ENCODE measurements at places on chromosomes 2 and 18.

DNA sequence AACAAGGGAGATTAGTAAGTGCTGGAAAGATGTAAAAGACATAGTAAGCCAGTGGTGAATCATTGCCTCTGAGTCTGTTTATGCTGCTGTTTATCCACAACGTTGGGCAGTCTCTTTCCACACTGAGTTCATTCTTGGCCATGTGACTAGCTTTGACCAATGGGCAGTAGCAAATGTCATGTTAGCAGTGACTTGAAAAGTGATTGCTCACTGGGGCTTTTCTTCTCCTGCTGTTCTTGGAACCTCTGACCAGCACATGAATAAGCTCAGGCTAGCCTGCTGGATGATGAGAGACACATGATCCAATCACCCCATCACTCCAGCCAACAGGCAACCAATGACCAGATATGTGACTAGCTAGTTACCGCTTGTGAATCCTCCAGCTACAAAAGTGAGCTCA is 360.4 kb downstream of the SLC4A3 start:
- peak; percentile 40 for ATAC-seq

GRCh38 chr18:75173125-75173432 is 35.9 kb downstream of the PTGR3 start:
- ATAC-seq, result peak; percentile 56

- ATAC-seq, result no peak
Measured at GRCh38 chr2:39483534-39483933, 46.4 kb upstream of the MAP4K3 start.

DNA sequence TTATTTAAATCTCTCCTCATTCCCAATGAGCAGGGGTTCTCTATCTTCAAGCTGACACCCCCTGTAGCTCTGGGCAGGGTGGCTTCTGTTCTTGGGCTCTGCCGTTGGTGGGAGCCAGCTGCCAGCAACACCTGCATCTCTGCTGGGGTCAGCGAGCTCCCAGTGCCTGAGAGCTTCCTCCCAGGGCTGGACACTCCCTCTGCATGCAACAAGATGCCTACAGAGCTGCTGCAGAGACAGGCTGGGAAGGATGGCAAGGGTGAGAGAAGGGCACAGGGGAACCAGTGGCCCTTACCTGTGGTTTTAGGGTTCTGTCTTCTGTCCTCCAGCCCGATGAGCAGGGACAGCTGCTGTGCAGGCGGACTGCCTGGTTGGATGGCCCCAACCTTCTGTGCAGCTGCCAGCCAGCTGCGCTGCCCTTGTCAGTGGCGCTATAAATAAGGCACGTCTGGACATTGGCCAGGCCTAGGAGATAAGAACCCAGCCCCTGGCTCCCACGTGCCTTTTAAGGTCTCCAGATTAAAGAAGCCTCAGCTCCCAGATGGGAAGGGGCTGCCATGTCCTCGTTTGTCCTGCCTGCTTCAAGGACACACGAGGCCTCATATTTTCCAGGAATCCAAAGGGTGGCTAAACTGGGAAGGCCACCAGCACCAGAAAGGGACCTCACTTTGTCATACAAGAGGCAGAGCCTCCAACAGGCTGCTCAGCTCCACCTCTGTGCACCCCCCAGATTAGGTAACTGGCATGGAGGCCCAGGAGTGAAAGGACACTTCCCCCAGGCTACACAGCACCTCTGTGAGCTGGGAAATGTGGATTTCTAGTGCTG is 39.5 kb upstream of the FHL2 start:
- ATAC-seq, result peak; percentile 68

GRCh38 chr2:67625178-67625577 is 228.0 kb downstream of the ETAA1 start:
- no peak for ATAC-seq

DNA sequence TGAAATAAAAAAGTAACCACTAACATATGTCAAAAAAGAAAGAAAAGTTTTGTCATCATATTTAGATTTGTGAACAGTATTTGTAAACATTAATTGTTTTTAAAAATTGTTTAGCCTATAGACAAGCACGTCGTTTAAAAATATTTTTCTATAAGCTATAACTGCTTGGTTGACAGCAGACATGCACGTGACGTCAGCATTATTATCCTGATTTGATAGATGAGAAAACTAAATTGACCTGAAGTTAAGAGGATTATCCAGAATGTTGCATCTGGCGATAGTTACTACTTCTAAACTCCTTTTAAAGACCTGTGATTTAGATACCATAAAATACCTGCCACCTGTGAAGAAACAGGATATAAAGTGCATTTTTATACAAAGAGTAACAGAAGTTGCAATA is 156.9 kb upstream of the BARD1 start:
- no peak for ATAC-seq

GRCh38 chr2:30235859-30236535 is 4.7 kb downstream of the LBH start:
- ATAC-seq, result no peak

DNA sequence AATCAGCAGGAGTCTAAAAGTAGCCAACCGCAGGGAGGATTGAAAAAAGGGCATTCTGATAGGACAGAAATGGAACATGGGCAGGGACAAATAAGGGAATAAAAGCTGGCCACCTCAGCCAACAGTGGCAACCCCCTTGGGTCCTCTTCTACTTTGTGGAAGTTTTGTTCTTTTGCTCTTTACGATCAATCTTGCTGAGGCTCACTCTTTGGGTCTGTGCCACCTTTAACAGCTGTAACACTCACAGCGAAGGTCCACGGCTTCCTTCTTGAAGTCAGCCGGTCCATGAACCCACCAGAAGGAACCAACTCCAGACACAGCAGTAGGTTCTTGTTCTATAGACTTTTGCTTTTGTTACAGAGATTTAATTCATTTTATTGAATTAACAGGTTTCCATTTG is 285.4 kb upstream of the CDH20 start:
- no peak for ATAC-seq

DNA sequence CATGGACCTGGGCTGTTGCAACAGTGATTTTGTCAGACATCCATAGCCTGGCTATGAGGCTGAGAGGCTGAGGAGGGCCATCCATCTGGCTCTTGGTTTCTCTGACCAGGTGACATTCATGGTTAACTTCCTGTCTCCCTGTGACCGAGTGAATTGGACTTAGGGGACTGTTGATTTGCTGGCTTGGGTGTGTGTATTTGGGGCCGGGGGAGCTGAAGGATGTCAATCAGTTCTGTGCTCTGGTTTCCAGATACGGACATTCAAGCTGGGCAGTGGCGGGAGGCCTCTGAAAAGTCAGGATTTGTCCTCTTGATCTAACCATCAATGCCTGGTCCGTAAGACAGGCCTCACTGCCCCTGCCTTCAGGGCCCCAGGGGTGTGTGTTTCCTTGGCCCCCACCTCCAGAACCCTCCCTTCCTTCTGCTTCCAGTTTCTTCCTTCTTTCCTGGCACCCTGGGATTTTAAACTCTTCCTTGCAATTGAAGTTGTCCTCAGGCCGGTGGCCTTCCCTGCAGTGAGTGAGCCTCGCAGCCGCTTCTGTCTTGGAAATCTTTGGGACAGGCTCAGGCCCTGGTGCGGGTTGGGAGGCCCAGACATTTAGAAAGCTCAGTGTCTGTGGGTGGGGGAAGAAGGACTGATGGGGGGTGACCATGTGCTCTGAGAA is 54.7 kb upstream of the HAAO start:
- no peak for ATAC-seq

DNA sequence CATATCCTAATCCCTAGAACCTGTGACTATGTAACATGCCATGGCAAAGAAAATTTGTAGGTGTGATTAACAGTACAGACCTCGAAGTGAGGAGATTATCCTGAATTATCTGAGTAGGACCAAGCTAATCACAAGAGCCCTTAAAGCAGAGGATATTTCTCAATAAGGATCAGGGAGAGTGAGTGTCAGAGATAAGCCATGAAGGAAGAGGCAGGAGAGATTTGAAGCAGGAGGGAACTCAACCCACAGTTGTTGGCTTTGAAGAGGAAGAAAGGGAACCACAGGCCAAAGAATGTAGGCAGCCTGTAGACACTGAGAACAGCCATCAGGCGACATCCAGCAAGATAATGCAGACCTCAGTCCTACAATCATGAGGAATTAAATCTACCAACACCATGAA is 229.3 kb downstream of the NBAS start:
- ATAC-seq, result no peak

- ATAC-seq, result no peak
Measured at GRCh38 chr18:10417191-10417590, 37.2 kb upstream of the APCDD1 start.

DNA sequence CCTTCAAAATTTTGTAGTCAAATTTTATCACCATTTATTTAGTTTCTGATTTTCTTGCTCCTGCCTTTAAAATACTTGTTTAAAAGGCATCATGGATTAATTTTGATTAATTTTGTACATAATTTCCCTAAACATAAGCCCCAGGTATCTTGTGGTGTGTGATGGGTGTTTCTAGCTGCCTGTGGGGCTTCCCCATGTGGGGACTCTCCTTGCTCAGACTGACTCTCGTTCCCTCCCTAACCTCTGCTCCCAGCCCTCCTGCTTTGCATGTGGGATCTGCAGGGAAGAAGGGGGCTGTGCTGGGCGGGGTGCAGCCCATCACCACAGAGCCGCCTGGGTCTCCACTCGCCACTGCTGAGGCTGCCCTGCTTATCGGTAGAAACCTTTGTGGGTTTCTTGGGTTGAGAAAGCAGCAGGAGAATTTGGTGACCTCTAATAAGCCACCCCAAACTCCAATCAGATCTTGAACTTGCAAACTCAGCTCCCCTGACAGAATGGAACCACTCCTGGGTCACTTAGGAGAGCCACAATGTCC is 72.5 kb downstream of the MRPS9 start:
- no peak for ATAC-seq

DNA sequence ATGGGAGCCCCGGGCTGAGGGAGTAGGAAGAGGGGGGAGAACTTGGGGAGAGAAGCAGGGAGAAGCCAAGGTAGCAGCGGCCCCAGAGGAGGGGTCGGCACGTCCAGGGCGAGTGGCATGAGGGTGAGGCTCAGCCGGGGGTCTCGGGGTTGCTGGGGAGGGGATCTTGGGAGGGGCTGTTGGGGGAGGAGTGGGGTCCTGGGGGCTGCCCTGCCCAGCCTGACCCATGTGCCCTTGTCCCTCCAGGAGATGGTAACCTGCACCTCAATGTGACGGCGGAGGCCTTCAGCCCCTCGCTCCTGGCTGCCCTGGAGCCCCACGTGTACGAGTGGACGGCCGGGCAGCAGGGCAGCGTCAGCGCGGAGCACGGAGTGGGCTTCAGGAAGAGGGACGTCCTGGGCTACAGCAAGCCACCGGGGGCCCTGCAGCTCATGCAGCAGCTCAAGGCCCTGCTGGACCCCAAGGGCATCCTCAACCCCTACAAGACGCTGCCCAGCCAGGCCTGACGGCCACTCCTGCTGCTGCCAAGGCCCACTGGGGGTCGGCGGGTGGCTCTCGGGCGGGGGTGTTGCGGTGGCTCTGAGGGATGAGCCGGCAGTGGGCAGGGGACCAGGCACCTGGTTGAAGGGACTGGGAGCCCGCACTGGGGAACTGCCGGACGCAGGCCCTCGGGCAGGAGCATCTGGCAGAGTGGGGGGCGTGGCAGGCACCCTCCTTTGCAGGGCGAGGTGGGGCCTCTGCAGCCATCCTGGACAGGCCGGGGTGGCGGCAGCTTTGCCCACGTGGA is 9.0 kb upstream of the GAL3ST2 start:
- no peak for ATAC-seq

GRCh38 chr18:62426191-62426488 is 96.7 kb upstream of the ZCCHC2 start:
- peak; percentile 9 for ATAC-seq

DNA sequence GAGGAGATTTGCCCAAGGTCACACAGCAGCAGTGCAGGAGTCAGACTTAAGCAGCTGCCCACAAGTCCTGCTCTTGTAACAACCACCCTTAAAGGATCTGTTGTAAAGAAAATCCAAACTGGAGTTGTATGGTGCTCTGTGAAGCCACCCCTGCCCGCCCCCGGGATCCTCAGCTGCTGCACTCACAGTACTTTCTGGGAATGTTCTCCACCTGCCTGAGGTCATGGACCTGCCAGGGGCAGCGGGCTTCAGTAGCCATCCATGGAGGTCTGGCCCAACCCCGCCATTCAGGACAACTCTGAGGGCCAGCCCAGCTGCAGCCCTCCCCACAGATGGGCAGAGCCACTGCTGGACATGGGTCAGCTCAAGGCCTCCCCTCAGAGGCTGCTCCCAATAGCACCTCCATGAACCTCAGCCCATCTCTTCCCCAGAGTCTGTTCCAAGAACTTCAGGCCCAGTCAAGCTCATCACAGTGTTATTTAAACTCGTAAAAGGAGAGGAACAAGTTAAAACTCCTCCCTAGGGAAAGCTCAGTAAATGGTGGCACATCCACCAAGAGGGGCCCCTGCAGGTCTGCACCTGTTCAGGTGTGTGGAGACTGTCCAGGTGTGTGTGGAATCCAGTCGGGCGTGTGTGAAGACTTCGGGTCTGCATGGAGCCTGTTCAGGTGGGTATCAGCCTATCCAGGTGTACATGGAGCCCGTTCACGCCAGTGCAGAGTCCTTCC is 39.4 kb upstream of the GPC1 start:
- no peak for ATAC-seq

GRCh38 chr2:1394709-1395408 is 18.4 kb upstream of the TPO start:
- no peak for ATAC-seq

DNA sequence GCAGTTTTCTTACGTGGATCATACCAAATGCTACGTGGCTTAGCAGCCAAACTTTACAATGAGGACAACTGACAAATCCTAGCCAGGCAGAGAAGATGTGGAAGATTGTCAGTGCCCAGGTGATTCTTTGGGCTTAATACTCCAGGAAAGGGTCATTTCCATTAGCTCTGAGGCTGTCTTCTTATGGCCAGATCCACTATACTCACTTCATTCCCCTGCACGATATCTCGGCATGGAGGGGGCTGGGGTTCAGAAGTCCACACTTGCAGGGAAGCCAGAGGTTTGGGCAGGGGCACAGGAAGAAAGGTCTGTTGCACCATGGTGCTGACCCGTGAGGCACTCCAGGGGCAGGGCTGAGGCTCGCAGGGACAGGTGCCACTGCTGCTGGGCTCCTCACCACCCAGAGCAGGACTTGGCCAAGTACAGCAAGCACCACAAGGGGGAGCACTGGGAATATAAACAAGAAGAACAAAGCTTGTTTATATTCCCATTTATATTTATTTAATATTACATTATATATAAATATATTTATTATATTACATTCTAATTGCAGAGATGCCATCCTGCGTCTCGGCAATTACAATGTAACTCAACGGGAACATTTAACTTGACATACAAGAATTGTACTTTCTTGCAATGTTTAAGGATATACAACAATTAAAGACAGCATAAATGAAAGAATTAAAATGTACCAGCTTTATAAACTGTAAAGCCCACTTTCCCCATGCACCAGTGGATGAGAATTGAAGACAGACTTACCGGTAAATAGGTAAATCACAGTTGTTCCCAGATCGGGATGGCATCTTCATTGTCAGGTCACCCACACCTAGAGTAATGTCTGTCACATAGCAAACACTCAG is 27.2 kb downstream of the CLUL1 start:
- peak; percentile 95 for ATAC-seq

- peak; percentile 79 for ATAC-seq
Measured at GRCh38 chr2:68282811-68283418, 30.6 kb upstream of the PPP3R1 start.

GRCh38 chr2:101847661-101848339 is 144.0 kb upstream of the IL1R2 start:
- no peak for ATAC-seq

Measured in SK-N-SH treated with all-trans-retinoic acid at 6 μM for 48 hours (cell line).